ENCODE measurements at places on chromosomes 5 and 9. TPM values are rescaled to one million over a fixed set of nuclear protein-coding genes. Genes with fewer than 3 reads are reported as not detected.

DNA sequence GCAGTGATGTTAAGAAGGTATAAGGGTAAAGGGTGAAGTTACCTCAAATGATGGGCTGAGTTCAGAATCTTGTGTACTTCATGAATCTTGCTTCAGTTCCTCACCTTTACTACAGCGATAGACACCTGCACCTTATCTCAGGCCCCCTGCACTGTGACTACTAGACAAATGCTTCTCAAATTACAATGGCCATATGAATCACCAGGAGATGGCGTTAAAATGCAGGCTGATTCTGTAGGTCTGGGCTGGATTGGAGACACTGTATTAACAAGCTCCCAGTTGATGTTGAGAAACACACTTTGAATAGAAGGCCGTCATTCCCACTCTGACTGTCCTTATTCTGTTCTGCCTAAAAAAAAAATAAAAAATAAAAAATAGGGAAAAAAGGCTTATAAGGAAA, 29.8 kb downstream of the TARS1 start:
- DNase-seq, result no peak

DNA sequence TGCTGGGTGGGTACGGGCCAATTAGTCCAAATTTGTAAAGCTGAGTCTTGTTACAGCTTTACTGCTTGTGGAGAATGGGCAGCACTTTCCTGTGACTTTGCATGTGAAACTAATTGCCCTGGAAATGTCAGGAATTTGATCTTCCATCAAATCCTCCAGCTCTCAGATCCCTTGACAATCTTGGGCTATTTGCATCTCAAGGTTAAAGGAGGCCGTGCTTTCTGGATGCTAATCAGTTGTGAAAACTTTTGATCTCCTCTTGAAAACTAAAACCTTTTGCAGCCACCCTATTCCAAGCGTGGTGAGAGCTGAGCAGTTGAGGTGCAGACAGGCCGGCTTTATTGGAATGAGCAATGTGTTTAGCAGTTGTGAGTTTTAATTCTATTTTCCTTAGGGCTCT, 68.0 kb upstream of the CLINT1 start:
- DNase-seq, result no peak

- DNase-seq, result no peak
Measured at GRCh38 chr9:84793251-84793650, 123.7 kb downstream of the NTRK2 start.

GRCh38 chr5:154523104-154523503, 45.1 kb upstream of the HAND1 start:
- DNase-seq, result no peak

DNA sequence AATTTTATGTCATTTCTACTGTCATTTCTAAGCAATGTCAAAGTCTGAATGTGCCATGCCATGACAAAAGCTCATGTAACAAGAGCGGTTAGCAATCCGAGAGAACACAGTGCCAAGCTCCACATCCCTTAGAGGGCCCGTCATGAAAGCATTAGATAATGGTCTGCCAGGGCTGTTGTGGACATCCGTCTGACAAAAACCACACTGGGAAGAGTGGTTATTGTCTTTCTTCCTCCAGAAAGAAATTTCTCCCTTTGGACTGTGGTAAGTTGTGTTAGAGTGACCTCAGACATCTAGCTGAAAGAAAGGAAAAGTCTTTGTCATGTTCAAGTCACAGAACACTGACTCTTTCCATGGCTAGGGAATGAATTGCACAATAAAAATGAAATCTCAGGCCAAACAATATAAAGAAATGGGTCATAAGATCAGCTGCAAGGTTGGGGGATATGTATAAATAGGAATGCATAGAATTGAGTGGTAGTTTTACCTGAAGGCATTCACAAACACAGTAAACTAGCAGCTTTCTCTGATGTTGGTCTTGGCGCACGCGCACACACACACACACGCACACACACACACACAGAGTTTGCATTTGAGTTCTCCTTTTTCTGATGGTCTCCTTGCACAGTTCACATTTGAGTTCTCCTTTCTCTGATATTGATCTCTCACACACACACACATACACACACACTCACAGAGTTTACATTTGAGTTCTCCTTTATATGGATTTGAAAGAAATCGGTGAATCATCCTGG, 5.3 kb downstream of the SLC1A3 start:
- DNase-seq, result no peak

DNA sequence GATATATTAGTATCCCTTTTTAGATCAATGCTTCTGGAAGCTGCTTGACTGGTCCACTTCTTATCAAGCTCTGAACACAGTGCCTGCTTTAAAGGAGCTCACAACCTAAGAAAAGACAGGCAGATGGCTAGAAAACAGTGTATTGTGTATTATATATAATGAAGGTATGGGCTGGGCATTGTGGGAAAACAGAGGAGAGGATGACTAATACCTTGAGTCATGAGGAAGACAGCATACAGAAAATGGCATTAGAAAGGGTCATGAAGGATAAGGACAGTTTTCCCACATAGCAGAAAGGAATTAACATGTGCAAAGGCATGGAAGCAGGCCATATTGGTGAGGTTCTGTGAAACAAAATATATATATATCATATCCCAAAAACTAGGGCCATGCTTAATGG, 309.6 kb downstream of the MLLT3 start:
- no peak for DNase-seq

- no peak for DNase-seq
Measured at GRCh38 chr5:171579976-171580411, 160.5 kb downstream of the FGF18 start.

- peak; percentile 40 for DNase-seq
Measured at GRCh38 chr5:54524704-54525103, 7.1 kb downstream of the SNX18 start.

GRCh38 chr9:38441347-38442085, 17.3 kb upstream of the IGFBPL1 start:
- no peak for DNase-seq

GRCh38 chr5:126004636-126005035, 418.6 kb upstream of the GRAMD2B start:
- no peak for DNase-seq

DNA sequence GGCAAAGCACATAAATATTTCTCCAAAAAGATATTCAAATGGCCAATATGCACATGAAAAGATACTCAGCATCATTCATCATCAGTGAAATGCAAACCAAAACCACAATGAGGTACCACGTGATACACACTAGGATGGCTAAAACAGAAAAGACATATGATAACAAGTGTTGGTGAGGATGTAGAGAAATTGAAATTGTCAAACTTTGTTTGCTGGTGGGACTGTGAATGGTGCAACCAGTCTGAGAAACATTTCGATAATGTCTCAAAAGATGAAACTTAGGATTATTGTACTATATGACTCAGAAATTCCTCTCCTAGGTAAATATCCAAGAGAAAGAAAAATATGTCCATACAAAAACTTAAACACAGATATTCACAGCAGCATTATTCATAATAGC, 8.6 kb upstream of the LHFPL2 start:
- no peak for DNase-seq

- DNase-seq, result no peak
Measured at GRCh38 chr9:95435074-95435728, 81.6 kb downstream of the PTCH1 start.

DNA sequence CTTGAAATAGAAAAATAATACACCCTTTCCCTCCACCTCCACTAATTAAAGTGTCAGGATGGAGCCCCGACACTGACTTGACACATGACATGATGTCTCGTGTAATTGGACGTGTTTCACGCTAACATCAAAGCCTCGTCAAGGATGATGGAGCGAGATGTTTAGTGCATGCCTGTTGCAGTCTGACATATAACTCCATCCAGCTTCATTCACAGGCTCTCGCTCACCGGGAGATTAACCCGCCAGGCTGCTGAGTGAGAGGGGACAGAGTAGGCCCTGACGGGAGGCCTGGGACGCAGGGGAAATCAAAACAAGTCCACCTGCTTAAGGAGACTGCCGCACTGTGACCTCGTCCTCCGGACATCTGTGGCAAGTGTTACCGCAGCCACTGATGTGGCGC, 263.5 kb downstream of the SLIT3 start:
- DNase-seq, result no peak

GRCh38 chr9:35423499-35423898, 66.4 kb upstream of the RUSC2 start:
- DNase-seq, result no peak

DNA sequence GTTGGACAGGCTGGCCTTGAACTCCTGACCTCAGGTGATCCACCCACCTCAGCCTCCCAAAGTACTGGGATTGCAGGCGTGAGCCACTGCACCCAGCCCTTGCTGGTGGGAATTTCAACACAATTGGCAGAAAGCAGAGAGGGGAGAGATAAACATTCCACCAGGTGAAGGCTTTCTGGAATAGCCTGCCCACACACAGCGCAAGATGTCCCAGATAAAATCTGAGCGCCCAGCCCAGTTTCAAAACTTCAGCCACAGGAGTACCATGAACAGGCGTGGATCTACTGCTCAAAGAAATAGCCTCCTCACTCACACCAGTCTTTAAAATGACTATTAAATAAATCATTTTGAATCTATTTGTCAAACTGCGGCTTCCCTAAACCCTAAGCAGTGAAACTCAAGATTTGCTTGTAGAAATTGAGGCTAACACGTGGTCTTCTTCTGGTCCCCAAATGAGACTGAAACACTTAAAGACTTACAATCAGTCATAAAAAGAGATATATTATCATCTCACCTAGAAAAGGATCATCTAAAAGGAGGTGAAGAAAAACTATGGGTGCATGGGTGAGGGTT, 34.7 kb downstream of the CAPSL start:
- no peak for DNase-seq

GRCh38 chr5:169521366-169521983, 62.1 kb upstream of the SPDL1 start:
- peak; percentile 31 for DNase-seq

- DNase-seq, result no peak
Measured at GRCh38 chr5:72985719-72986118, 29.9 kb downstream of the FCHO2 start.

- no peak for DNase-seq
Measured at GRCh38 chr9:137462986-137463930, 4.1 kb upstream of the NSMF start.

- peak; percentile 84 for DNase-seq
Measured at GRCh38 chr9:137194909-137195308, 5.6 kb downstream of the TPRN start.

- peak; percentile 18 for DNase-seq
Measured at GRCh38 chr9:129327552-129328328, 149.7 kb upstream of the IER5L start.

DNA sequence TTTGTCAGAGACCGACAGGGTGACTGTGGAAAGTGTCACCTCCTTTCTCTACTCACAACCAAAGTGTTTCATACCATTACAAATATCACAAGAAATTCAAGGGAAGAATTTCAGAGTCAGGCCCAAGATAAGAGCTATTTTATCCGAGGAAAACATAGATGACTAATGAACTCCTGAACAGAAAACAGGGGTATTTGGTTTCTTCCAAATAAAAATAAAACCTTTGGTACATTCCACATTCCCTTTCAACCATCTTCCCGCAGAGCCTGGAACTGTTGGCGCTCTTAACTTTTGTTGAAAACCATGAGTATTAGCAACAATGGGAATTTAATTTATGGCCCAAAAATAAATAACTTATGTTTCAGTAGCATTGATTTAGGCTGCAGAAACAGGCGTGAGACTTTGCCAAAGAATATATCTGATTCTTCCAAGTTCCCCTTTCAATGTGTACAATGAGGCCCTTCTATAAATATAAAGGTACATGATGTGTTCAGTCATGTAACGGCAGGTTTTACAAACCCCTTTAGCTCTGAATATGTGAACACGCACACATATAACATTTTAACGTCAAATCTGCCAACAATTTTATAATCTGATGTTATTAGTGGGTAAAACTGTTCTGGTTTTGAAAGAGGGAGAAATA, 69.5 kb downstream of the RETREG1 start:
- no peak for DNase-seq

- no peak for DNase-seq
Measured at GRCh38 chr5:78523314-78524193, 125.0 kb downstream of the LHFPL2 start.

DNA sequence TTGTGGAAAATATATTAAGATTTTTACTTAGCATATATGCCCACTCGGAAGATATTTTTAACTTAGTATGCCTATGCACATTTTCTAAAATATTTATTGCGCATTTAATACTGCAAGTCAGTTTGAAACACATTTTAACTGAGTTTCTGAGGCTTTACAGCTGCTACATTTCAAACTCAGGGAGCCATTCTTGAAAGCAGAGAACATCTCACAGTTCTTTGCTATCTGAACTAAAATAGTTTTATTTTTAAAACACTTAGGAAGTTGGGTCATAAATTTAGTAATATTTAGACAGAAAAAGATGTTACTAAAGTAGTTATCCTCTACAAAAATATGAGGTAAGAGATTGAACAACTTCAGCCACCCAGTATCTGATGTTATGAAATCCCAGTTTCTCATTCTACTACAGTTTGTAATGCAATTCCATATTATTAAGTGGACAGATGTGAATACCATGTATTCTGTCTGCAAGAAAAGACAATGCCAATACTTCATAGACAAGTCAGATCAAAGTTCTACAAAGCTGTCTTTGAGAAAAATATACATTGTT, 409.9 kb upstream of the EDIL3 start:
- DNase-seq, result no peak

DNA sequence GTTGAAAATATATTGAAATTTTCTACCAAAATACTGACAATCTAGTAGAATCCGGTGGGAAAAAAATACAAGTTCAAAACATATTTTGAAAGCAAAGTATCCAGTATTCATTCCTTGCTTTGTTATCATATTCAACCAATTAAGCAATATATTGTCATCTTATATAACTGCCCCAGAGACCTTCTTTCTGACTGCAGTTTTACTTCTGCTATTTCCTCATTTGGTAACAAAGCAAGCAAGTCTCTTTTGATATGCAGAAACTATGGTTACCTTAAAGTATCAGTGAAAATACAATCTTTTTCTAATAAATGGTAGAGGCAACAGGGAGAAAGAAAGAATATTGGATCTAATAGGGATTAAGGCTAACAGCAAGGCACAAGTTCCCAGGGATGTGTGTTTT, 663.7 kb upstream of the MEF2C start:
- no peak for DNase-seq

- DNase-seq, result no peak
Measured at GRCh38 chr5:99587983-99588382, 659.2 kb upstream of the CHD1 start.

DNA sequence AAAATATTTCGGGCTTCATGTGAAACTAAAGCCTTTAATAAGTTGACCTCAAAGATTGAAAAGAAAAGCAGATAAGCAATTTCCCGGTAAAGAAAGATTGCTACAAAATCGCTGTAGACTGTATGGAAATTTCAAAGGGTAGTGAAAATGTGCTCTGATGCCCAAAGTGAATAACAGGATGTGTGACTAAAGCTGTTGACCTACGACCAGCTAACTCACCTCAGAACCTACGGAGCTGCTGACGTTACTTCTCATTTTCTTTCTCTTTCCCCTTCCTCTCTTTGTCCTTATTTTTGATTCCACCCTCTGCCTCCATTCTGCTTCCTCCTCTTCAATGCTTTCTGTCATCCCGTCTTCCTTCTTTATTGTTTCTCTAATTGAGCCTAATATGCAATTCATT, 103.2 kb downstream of the PDE4D start:
- DNase-seq, result no peak

GRCh38 chr5:65760504-65761275, 38.7 kb downstream of the NLN start:
- DNase-seq, result peak; percentile 13

PCDHB5 gene
- total RNA-seq, result 5.4 TPM

SPAAR gene
- 0.74 TPM for total RNA-seq

OMD gene
- total RNA-seq, result 1.7 TPM

TMC1 gene
- total RNA-seq, result not detected

PIGO gene
- 19.8 TPM for total RNA-seq

CATSPER3 gene
- total RNA-seq, result 1.3 TPM

MSX2 gene
- total RNA-seq, result 0.55 TPM

DBH gene
- not detected for total RNA-seq

IFNB1 gene
- total RNA-seq, result not detected

RARS1 gene
- total RNA-seq, result 48.8 TPM

TNFSF8 gene
- total RNA-seq, result 1.0 TPM
